Suprapubic skin (tissue), 4 donors: ENCODE measurements at places on chromosomes 3 and 15. TPM values are rescaled to one million over a fixed set of nuclear protein-coding genes. Genes with fewer than 3 reads are reported as not detected.

VWA5B2 gene
- total RNA-seq = not detected

RHOV gene
- total RNA-seq = 82.0 TPM

GRCh38 chr3:46193436-46193835 is 14.7 kb downstream of the CCR1 start:
- DNase-seq = no peak

DNA sequence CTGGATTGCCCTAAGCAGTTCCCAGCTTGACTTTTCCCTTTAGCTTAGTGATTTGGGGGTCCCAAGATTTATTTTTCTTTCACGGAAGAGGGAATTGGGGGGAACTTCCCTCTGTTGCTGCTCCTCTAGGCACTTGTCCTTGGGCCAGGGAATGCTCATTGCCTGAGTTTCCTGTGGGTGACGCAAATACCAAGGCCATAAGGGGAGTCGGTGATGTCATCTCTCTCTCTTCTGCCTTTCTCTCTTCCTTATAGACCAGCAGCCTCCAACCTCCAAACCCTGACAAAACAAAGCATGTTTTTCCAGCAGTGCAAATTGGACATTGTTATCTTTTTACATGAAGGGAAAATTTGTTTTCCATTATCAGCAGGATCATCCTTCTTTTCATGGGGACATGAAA is 120.2 kb downstream of the ITPR1 start:
- DNase-seq = no peak

DNA sequence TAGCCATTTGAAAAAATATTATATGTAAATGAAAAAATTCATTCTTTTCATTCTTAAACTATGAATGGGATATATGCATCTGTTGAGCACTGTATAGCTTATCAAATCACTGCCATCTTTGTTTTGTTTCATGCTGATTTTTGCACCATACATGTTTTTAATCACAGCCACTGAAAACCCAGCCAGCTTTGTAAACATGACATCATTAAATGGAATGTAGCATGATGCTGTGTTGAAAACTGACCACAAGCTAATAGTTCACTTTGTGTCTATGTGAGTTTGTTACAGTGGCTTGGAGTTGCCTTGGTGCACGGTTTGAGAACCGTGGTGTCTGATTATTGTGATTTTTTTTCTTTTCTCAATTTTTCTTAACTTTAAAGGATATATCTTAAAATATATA is 75.7 kb downstream of the GMPS start:
- DNase-seq = no peak
